ENCODE measurements at places on chromosomes 1 and 21.

DNA sequence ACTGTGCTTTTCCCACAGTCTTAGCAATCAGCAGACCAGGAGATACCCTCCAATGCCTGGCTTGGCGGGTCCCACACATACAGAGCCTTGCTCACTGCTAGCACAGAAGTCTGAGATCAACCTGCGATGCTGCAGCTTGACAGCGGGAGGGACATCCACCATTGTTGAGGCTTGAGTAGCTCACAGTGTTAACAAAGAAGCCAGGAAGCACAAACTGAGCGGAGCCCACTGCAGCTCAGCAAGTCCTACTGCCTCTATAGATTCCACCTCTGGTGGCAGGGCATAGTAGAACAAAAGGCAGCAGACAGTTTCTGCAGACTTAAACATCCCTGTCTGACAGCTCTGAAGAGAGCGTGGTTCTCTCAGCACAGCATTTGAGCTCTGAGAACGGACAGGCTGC, 33.4 kb downstream of the MNDA start:
- H3K4me1 ChIP-seq = no peaks in the 10 kb centered on the region
- H3K27me3 ChIP-seq = no peaks in the 10 kb centered on the region
- no peak for DNase-seq
- no peaks in the 10 kb centered on the region for H3K36me3 ChIP-seq

DNA sequence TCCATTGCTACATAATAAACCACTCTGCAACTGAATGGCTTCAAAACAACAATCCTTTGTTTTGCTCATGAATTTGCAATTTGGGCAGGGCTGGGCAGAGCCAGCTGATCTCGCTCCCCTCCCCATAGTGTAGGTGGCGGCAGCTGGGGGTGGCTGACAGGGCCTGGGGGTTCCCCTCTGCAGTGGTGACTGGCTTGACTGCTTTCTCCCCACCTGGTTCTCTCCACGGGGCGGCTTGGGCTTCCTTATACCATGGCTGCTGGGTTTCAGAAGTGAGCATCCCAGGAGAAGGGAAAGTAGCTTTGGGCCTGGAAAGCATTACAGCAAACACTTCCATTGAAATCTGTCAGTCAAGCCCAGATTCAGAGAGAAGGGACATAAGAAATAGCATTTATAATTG, 129.7 kb upstream of the ZBTB40 start:
- no peaks in the 10 kb centered on the region for H3K4me1 ChIP-seq
- H3K27ac ChIP-seq = no peak overlapping the region
- H3K27me3 ChIP-seq = peaks cover 20% of the 10 kb centered on the region

- peak; percentile 79 for DNase-seq
- peaks cover 8% of the 10 kb centered on the region for H3K27me3 ChIP-seq
- H3K4me1 ChIP-seq = peaks cover 24% of the 10 kb centered on the region
Observed at GRCh38 chr1:109910123-109910962, at the start of gene CSF1. Gene CSF1 (plus strand): TSS chr1:109910849. CDS start chr1:109911024, 175 bp downstream.

DNA sequence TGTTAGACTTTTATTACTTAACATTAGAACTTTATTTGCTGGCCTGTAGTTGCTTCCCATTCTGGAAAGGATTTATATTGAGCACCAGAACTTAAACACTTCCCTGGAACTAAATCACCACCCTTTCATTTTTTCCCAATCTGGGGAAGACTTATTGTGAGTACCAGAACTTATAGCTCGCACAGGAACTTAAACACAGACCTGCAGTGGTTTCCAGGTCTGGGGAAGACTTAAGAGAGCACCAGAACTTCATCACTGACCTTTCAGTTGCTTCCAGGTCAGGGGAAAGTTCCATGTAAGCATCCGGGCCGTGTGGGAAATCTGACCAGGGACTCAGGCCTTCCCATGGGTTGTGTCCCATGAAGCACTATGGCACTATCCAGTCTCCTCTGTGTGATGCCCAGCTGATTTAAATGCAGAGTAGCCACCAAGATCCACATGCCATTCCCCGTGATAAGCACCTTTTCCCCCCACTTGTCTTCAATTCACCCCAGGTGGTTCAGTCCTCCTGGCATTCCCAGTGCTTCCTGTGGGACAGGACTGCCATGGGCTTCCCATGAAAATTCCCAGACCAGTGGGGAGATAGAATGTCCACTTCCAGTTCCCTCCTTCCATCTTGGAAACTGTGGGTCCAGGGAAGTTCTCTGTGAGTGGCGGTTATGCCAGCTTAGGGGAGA, 48.9 kb downstream of the C4BPA start:
- H3K4me1 ChIP-seq = no peaks in the 10 kb centered on the region
- no peak overlapping the region for H3K4me3 ChIP-seq
- no peak for DNase-seq
- H3K27me3 ChIP-seq = no peaks in the 10 kb centered on the region

- no peak for DNase-seq
- no peaks in the 10 kb centered on the region for H3K36me3 ChIP-seq
- no peak overlapping the region for H3K27ac ChIP-seq
- H3K27me3 ChIP-seq = no peaks in the 10 kb centered on the region
Observed at GRCh38 chr1:210234329-210234757, 1.7 kb downstream of the SERTAD4 start.

GRCh38 chr1:216580538-216581057, 142.6 kb downstream of the ESRRG start:
- H3K27me3 ChIP-seq = no peaks in the 10 kb centered on the region
- H3K36me3 ChIP-seq = no peaks in the 10 kb centered on the region
- H3K4me3 ChIP-seq = no peak overlapping the region
- H3K4me1 ChIP-seq = no peaks in the 10 kb centered on the region
- no peak overlapping the region for H3K27ac ChIP-seq

DNA sequence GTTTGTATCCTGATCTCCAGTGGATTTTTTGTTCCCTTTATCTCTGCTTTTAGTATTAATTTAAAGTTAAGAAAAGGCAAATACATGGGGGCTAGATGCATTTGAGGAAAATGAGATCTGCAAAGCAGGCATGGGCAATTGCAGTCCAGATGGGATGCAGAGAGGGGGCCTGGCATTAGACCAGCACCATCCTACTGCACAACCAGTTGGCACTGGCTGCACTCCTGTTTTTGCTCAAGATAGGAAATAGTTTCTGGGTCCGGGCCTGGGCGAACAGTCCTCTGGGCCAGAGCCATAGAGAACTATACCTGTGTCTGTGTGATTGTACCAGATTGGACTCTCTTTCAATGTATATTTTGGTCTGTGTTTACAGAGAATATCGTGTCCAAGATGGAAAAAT, 34.0 kb upstream of the LEPR start:
- H3K4me3 ChIP-seq = no peak overlapping the region
- H3K4me1 ChIP-seq = no peaks in the 10 kb centered on the region
- no peaks in the 10 kb centered on the region for H3K36me3 ChIP-seq
- H3K27me3 ChIP-seq = no peaks in the 10 kb centered on the region
- no peak for DNase-seq

GRCh38 chr1:68143633-68144032, 88.7 kb downstream of the WLS start:
- no peak overlapping the region for H3K27ac ChIP-seq
- peaks cover 25% of the 10 kb centered on the region for H3K4me1 ChIP-seq
- H3K27me3 ChIP-seq = no peaks in the 10 kb centered on the region
- H3K36me3 ChIP-seq = peaks cover 63% of the 10 kb centered on the region

- no peaks in the 10 kb centered on the region for H3K36me3 ChIP-seq
- DNase-seq = no peak
- H3K27ac ChIP-seq = no peak overlapping the region
- no peaks in the 10 kb centered on the region for H3K27me3 ChIP-seq
- peaks cover 31% of the 10 kb centered on the region for H3K4me1 ChIP-seq
Observed at GRCh38 chr1:15353839-15354579, 55.7 kb upstream of the EFHD2 start.

- H3K27ac ChIP-seq = no peak overlapping the region
- H3K27me3 ChIP-seq = peaks cover 72% of the 10 kb centered on the region
- DNase-seq = no peak
- H3K4me1 ChIP-seq = no peaks in the 10 kb centered on the region
Observed at GRCh38 chr1:24926563-24927249, 3.4 kb downstream of the RUNX3 start.

DNA sequence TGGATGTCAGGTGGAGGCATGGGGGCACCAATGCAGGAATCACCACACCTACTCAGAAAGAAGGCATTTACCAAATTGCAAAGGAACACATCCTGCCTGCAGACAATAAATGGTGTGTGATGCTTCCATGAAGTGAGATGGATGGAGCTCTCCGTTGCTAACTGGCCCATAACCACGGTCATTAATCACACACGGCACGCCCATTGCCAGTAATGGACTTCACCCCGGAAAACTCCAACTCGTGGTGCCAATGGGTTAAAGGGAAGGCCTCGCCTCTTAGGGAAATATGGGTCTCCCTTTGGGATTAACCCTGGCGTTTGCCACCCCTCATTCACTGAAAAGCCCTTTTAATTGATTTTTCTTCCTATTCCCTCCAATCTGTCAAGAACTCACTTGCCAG, 443.1 kb upstream of the DAB1 start:
- H3K27me3 ChIP-seq = peaks cover 2% of the 10 kb centered on the region
- no peak overlapping the region for H3K4me3 ChIP-seq
- H3K27ac ChIP-seq = no peak overlapping the region
- no peak for DNase-seq
- H3K36me3 ChIP-seq = no peaks in the 10 kb centered on the region

GRCh38 chr1:35763201-35763600, 6.6 kb downstream of the CLSPN start:
- no peaks in the 10 kb centered on the region for H3K4me1 ChIP-seq
- no peak overlapping the region for H3K27ac ChIP-seq
- DNase-seq = no peak
- H3K36me3 ChIP-seq = peaks cover 18% of the 10 kb centered on the region
- H3K4me3 ChIP-seq = no peak overlapping the region

GRCh38 chr1:76121850-76122249, 47.3 kb downstream of the ST6GALNAC3 start:
- H3K4me1 ChIP-seq = no peaks in the 10 kb centered on the region
- H3K36me3 ChIP-seq = no peaks in the 10 kb centered on the region
- no peaks in the 10 kb centered on the region for H3K27me3 ChIP-seq
- H3K4me3 ChIP-seq = no peak overlapping the region
- no peak for DNase-seq
- H3K27ac ChIP-seq = no peak overlapping the region

DNA sequence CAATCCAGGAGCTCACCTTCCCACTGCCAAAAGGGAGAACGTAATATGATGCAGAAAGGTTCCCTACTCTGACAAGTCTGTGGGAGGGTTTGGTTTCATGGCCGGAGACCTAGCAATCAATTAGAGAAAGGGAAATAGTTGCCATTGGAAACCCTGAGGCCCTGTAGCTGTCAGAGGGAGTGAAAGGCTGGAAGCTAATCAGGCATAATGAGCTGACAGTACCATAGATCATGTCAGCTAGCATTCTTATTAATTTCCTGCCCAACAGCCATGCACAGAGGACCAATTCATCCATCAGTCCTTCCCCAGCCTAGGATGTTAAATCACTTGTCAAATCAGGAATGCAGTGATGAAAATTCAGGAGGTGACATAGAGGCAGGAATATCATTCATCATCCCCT, 527.3 kb downstream of the PLPP3 start:
- no peak overlapping the region for H3K4me3 ChIP-seq
- H3K27me3 ChIP-seq = no peaks in the 10 kb centered on the region
- no peaks in the 10 kb centered on the region for H3K4me1 ChIP-seq
- DNase-seq = peak; percentile 62
- H3K36me3 ChIP-seq = no peaks in the 10 kb centered on the region

DNA sequence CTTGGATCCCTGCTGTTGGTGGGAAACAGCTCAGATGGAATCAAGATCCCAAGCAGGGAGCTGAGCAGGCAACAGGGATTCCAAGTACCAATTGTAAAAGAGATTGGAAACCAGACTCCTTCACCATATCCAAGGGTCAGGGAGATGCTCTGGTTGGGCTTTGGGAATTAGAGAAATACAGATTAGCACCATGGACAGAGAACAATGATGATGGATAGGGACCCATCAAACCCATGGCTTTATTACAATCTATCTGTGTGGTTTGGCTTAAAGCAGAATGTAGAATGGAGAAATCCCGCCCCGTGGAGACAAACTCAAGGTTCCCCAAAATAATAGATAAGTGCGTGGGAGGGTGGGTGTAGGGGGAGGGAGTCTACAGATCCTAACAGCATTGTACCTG, 120.7 kb upstream of the CSF3R start:
- no peaks in the 10 kb centered on the region for H3K27me3 ChIP-seq
- no peaks in the 10 kb centered on the region for H3K4me1 ChIP-seq
- no peak for DNase-seq
- no peak overlapping the region for H3K27ac ChIP-seq

- H3K4me3 ChIP-seq = no peak overlapping the region
- peaks cover 12% of the 10 kb centered on the region for H3K36me3 ChIP-seq
- peak overlapping the region; percentile 75 for H3K27ac ChIP-seq
- no peaks in the 10 kb centered on the region for H3K27me3 ChIP-seq
- DNase-seq = peak; percentile 93
Observed at GRCh38 chr21:29334717-29335428, 36.2 kb downstream of the BACH1 start.

GRCh38 chr1:163174524-163175437, 27.9 kb downstream of the RGS5 start:
- H3K4me3 ChIP-seq = no peak overlapping the region
- DNase-seq = peak; percentile 36
- H3K4me1 ChIP-seq = peaks cover 41% of the 10 kb centered on the region
- no peaks in the 10 kb centered on the region for H3K36me3 ChIP-seq
- H3K27me3 ChIP-seq = no peaks in the 10 kb centered on the region
- no peak overlapping the region for H3K27ac ChIP-seq

Measured in astrocyte (in vitro differentiated cells and primary cell).